ENCODE measurements at places on chromosomes 1 and 21.
A peak's percentile ranks its signal among the peaks of the same experiment; 100 is the strongest.

GRCh38 chr1:222109836-222110235 is 367.9 kb upstream of the DUSP10 start:
- no peak for DNase-seq

DNA sequence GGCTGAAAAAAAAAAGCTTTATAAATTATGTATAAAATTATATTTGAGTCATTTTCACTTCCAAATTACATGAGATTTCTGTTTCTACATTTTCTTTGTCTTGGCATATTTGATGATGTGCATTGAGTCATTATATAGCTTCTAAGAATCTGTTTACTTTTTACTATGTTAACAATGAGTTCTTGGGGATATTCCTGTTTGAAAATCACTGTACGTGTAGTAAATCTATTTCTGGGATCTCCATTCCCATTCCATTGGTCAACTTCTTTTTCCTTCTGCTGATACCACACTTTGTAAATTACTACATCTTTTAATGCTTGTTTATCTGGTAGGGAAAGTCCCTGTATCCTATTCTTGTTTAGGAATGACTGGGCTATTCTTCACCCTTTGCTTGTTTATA is 43.6 kb downstream of the TNFRSF9 start:
- no peak for DNase-seq

- DNase-seq, result peak; percentile 72
Measured at GRCh38 chr1:18949686-18950400, 6.6 kb downstream of the IFFO2 start.

DNA sequence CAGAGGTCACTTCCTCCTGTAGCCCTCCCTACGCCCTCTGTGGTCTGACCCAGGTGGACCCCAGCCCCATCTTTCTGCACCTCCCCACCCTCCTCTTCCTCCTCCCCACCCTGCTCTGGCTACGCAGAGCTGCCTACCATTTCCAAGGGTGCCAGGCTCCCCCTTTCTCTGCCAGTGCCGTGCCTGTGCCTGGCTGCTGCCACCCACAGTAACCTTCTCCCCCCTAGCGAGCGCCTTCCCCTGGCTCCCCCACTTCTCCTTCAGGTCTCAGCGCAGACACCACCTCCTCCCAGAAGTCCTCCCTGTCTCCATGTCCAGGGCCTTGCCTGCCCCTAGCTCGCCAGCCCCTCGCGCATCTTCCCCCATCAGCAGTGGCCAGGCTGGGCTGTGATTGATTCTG is 471.5 kb downstream of the PTPRU start:
- no peak for DNase-seq

DNA sequence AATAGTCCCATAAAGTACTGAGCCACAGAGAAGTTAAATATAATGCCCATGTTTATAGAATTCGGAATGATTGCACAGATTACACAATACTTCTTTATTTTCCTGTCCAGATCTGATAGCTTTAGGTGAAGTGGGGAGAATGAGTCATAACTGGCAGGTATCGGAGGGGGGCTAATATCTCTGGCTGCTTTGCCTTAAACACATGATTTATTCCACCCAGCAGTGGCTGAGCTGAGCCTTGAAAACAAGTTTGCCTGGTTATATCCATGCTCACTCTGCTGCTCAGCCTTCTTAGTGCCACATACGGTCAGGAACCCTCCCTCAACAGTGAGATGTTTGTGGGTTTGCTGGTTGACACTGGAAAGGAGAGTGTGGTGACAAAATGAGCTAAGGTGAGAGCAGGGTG is 119.7 kb upstream of the ZNF648 start:
- no peak for DNase-seq

DNA sequence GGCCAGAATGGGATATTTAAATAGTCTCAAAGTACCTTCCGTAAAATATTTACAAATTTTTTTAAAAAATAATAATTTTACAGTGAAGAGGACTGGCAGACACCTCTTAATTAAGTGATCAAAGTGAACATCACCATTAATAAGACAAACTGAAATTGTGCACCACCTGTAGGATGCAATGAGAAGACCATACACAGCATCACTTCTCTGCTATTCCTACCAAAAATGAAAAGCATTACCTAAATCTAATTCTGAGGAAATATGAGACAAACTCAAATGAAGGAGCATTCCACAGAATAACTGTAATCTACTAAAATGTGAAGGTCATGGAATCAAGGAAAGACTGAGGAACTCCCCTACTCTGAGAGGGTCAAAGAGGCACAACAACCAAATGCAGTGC is 68.2 kb upstream of the PRDX6 start:
- DNase-seq, result no peak

GRCh38 chr1:212607913-212608391 is 609 bp upstream of the ATF3 start:
- no peak for DNase-seq

GRCh38 chr1:53086491-53087070 is 24.6 kb downstream of the PODN start:
- DNase-seq, result peak; percentile 31

DNA sequence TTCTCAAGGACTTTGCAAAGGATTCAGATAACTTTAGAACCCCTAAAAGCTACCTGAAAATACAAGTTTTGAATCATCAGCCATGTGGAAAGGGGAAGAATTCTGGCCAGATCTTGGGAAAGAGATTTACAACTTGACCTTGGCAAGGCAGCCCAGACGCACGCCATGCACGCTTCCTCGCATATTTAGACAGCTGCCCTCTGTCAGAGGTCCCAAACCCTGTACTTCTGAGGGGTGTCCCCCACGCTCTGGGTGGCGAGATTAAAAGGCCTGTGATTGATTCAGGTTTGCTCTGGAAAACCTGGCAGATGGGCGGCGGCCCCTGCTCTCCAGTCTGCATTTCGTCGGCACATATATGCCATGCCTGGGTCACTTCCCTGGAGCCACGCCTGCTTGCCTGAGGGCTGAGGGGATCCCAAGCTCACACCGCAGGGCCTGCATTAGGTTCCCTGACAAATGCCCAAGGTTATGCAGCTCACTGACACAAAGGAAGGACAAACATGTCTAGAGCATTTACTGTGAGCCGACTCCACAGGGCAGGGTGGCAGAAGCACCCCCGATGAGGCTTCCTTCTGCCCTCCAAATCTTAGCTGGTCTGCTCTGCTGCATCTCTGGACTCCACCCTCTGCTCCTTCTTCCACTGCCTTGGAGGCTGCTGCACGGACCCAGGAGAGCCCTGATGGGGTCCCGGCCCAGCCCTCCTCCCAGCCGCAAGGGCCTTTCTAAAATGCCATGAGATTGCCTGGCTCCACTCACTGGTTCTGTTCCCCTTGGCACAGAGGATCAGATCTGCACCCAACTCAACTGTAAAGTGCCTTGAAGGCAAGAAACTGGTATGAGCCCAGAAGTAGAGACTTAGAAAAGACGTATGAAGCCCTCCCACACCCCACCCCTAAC is 103.9 kb downstream of the BCAR3 start:
- DNase-seq, result no peak

DNA sequence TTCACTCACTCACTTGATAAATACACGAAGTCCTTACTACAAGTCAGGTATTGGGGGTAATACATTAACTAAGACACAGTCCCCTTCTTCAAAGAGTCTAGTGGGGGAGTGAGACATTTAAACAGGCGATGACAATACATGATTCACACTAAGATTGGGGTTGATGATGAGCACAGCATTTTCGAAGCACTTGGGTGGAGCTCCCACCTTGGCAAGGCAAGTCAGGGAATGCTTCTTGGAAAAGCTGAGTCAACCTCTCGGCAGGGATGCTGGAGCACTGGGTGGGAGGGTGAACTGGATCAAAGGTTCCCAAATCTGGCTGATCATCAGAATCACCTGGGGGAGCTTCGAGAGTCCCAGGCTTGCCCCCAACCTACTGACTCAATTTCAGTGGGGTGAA is 57.9 kb upstream of the ENAH start:
- no peak for DNase-seq

GRCh38 chr1:65440915-65441314 is 20.4 kb downstream of the LEPR start:
- DNase-seq, result no peak

DNA sequence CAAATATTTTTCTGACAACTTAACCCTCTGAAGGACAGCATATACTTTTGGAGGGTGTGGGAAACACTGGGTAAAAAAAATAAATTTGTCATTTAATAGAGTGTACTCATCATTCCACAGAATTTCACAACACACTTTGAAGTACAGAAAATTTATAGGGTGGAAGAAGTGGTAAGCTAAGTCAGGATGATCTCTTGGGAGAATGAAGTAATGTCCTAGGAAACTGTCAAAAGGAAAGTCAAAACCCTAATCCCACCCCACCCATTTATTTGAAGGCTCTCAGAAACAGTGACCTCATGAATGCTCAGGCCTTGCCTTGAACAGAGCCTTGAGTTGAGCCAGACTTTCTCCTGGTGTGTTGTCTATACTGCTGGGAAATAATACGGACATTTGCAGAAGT is 7.3 kb upstream of the UAP1 start:
- no peak for DNase-seq

- no peak for DNase-seq
Measured at GRCh38 chr1:160746836-160747500, 7.9 kb downstream of the SLAMF7 start.

DNA sequence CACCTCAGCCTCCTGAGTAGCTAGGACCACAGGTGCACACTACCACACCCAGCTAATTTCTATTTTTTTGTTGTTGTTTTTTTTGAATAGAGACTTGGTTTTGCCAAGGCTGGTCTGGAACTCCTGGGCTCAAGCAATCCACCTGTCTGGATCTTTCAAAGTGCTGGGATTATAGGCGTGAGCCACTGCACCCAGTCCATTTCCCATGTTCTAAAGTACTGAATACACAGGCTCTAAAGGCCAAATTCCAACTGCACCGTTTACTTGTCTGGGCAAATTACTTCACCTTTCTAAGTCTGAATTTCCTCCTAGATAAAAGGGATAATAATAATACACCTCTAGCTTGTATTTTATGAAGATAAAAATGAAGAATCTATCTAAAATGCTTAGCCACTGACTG is 39.6 kb downstream of the FRRS1 start:
- no peak for DNase-seq

GRCh38 chr1:176904057-176904751 is 260.3 kb downstream of the ASTN1 start:
- no peak for DNase-seq

DNA sequence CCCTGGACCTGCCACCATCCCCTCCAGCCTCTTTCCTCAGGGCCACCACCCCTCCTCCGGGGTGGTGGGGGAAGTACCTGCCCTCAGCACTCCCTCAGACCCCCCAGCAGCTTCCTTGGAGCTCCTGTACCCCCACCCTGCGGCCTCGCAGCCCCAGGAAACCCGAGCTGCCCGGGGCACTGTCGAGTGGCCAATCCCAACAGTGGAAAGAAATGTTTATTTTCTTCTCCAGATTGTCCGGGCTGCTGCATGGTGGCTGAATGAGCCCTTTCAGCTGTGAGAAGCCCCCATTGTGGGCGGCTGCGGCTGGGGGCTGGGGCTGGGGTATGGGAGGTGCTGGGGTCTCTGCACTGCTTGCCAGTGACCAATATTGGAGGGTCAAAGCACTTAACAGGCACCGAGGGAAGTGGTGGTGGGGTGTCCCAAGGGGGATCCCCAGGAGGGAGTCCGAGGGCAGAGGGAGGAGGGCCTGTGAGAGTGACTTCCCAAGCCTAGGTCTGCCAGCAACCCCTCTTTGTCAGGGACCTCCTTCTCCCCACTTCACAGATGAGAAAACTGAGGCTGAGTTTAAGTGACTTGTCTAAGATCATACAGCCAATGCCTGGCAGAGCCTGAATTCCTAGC is 25.2 kb downstream of the RUNX3 start:
- DNase-seq, result no peak

DNA sequence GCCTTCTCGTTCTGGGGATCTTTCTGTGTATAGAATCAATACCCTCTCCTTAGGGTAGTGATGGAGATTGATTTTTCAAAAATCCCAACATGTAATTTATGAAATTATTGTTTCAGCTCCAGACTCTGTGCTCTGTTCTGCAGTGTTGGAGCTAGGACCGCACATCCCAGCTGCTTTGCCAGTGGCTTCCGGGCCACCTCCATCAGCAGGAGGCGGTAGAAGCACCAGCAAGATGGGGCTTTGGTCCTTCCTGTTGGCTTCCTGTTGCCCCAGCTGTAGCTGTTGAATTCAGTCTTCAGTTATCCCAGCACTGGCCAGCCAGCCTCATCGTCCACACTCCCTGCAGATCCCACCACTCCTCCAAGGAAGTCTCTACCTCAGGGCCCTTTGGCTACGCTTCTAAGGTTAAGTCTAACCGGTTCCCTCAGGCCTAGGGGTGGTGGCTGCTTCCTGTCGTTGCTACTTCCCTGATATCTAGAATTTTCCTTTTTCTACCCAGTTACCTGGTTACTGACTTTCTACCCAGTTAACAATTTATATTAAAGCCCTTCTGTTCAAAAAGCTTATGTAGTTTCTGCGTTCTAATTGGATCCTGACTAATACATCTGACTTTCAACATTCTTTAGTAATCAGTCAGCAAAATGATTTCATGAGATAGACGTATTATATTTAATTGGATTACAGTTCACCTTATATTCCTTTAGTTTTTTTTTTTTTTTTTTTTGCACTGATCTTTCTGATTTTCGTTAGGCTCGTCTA is 24.6 kb downstream of the GALNT2 start:
- DNase-seq, result no peak

DNA sequence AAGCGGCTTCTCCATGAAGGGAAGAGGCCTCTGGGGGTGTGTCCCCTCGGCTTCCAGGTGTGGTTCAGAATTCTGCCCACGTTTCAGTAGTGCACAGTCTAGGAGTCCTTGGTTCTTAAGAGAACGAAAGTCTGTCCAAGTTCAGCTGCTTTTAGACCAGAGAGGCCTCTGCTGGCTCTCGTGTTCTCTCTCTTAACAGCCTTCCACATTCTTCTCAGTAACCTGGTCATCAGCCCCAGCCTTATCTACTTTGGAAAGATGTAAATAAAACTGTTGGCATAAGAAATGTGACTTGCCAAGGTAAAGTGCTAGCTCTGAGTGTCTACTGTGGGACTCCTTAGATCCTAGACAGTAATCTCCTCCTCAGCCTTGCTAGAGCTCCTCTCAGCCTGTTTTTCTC is 15.3 kb upstream of the STUM start:
- DNase-seq, result no peak

GRCh38 chr1:245752561-245752960 is 597.8 kb downstream of the KIF26B start:
- DNase-seq, result no peak

DNA sequence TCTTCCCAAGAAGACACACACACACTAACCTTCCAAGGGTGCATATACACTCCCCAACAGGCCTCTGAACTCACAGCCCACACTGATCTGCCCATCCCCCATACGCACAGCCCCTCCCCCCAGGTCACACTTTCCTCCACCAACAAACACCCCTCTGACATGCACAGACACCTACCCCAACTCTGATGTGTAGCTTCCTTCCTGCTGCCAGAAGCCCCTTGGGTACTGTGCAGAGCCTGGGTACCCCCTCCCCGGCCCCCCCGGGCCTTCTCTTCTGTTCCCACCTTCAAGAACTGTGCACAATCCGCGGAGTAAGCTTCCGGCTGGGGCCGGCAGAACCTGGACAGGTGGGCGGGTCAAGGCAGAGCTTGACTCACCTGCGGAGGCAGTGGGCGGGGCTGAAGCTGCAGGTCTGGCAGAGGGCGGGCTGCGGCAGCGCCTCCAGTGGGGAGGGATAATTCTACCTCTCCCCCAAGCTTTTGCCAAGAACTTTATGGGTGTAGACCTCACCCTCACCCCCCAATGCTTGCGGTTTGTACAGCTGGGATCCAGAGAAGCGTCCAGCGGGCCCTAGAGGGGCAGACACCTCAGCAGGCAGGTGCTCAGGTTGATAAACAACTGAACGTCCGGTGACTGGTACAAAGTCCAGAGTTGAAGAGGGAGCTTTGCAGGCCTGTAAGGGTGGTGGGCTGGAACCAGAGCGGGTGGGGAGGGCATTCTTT is at the start of gene C1orf210:
C1orf210 (minus strand) TSS at position 313 of the 722 bp plus-strand sequence. CDS start 2,311 bp downstream, outside the sequence.
- no peak for DNase-seq

- no peak for DNase-seq
Measured at GRCh38 chr1:225435487-225435886, 7.6 kb upstream of the LBR start.

Measured in right cardiac atrium (tissue), 5 donors.